Bronchial epithelial cell (primary cell): ENCODE measurements at places on chromosomes 6 and 20.

DNA sequence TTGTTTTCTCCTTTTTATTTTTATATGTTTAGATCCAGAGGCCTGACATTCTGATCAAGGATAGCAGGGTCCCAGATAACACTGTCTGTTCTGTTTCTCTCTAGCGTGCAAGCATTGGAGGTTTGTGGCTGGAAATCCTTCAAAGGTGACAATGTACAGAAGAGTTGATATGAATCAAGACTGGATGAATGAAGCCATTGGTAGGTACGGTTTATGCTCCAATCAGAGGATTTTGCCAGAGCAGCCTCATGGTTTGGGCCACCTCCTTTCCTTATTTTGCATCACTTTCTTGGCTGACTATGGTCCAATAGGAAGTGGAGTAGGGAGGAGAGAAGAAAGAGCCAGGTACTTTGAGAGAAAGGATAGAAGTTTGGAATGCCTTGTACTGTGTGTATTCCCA is 484.8 kb upstream of the JAG1 start:
- DNase-seq: peak; percentile 10

DNA sequence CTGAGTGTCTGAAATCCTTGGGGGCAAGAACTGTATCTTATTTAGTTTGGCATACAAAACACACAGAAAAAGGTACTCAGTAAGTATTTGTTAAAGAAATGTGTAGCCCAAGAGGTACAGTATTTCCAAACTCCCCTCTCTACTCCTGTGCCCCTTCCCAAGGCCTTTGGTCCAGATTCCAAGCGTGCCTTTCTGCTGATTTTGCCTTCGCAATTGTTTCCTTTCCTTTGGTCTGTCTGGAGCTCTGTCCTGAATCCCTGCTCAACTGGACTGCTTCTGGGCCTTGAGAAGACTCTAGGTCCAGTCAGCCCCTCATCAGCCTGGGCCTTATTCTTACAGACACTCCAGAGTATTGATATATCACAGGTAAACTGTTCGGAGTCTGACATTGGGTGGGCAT is 122.2 kb upstream of the SYNCRIP start:
- DNase-seq: no peak

DNA sequence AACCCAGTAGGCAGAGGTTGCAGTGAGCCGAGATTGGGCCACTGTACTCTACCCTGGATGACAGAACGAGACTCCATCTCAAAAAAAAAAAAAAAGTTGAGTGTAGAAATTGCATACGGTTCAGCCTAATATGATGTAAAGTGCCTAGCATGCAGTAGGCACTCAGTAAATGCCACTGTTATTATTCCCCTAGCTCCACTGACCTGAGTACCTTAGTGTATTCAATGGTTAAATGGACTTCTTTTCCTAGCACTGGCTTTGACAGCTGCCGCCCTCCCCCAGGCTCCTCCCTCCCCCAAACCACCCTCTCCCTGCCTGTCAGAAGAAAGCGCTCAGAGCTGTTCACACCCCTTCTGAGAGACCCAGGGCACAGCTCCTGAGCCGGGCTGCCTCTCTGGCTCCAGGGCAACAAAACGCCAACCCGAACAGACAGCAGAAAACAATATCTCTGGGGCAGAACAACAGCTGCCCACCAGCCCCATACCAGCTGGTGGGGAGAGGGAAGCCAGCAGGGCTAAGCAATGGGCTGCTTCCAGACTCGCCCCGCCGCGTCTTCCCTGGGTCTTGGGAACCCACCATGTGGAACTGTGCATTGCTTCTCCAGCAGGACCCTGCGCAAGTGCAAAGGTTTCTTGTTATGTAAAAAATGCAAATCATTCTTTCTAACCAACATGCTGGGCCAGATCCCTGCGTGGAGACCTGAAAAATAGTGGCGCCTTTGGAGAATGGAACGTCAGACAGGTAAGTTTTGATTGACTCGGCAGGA is 4.5 kb downstream of the CPNE5 start:
- no peak for DNase-seq

GRCh38 chr6:161261816-161262215 is 12.0 kb downstream of the AGPAT4 start:
- no peak for DNase-seq

GRCh38 chr20:38982291-38982690 is 20.1 kb downstream of the DHX35 start:
- DNase-seq: no peak

- no peak for DNase-seq
These were observed 1355.1 kb upstream of the CITED2 start for GRCh38 chr6:140729521-140729920.

GRCh38 chr6:21595285-21596144 is 2.0 kb downstream of the SOX4 start:
- no peak for DNase-seq

DNA sequence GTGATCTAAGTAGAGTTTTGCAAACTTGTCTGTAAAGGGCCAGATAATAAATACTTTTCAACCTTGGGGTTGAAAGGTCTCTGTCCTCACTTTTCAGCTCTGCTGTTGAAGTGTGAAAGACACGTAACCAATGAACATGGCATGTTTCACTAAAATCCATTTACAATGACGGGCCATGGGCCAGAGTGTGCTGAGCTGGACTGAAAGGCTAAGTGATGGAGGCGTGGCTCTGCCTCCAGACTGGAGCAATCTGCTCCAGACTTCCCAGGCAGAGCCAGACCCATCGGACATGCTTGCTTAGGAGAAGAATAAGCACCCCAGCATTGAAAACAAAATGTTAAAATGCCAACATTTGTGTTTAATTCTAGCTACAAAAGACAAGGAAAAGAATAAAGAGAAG is 41.4 kb downstream of the SCAND1 start:
- no peak for DNase-seq

- DNase-seq: no peak
These were observed 23.5 kb downstream of the STX7 start for GRCh38 chr6:132489376-132489775.

- no peak for DNase-seq
These were observed 2.5 kb upstream of the RAET1G start for GRCh38 chr6:149925253-149925973.

DNA sequence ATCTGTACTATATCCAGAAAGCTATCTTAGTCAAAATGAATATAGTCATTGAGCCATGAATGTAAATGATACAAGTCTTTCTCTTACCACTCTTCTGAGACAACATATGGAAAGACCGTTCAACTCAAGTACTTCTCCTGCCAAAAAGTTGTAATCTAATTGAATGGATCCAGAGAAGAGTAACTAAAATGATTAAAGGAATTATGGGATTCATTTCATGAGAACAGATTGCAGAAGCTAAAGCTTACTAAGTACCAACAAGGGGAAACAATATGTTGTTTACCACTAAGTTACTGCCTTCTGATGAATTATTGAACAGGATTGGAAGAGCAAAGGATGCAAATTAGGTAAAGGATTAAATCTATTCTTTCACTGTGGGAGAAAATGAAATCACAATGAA is 2.0 kb upstream of the LGSN start:
- no peak for DNase-seq

DNA sequence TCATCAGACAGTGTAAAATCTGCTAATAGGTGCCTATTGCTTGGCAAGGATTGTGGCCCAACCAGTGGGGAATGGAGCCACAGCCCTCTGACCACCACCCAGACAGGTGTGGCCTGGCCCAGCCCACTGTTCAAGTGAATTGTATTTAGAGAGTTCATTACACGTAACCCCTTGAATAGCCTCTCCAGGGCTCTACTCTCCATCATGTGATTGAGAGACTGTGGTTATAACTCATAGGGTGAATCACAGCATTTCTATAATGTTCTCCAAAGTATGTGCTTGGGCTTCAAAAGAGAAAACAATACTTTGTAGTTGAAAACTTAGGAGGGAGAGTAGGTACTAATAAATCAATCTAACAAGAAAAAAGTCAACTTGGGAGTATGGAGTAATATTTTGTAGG is 38.4 kb downstream of the ALDH8A1 start:
- peak; percentile 96 for DNase-seq

GRCh38 chr6:31871046-31871659 is 7.6 kb downstream of the SLC44A4 start:
- DNase-seq: no peak

GRCh38 chr6:26197636-26197932 is 110.4 kb downstream of the HFE start:
- no peak for DNase-seq

DNA sequence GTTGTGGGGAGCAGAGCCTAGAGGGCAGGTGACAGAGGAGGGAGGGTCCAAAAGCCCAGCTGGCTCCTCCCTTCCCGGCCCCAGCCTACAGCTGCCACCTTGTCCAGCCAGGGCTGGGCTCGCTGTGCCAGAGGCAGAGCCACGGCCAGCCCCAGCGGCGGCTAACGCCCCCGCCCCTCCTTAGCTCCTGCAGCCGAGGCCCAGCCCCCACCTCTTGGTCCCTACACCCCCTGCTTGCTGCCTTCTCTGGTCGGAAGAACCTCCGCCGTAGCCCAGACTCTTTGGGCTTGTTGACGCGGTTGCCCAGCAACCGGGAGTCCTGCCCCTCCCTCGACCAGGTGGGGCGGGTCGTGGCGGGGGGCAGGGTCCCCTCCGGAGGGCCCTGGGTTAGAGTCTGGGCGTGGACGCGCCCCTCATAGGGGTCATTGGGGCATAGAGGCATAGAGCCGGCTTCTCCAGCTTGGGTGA is 521 bp upstream of the LKAAEAR1 start:
- DNase-seq: no peak

DNA sequence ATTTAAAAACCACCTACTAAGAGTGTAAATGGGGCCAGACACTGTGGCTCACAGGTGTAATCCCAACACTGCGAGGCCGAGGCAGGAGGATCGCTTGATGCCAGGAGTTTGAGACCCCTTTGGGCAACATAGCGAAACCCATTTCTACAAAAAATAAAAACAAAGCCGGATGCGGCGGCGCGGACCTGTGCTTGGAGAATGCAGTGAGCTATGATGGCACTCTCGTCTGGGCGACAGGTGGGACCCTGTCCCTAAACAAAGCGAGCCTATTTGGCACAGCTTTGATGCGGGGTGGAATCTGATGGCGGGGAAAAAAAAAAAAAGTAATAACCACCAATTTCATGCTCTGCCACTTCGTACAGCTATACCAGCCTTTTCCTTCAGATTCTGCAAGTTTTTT is 1.1 kb downstream of the TCP1 start:
- DNase-seq: no peak

GRCh38 chr6:7106752-7107577 is 796 bp upstream of the RREB1 start:
- no peak for DNase-seq

GRCh38 chr6:110246378-110246777 is 66.2 kb downstream of the CDC40 start:
- DNase-seq: no peak

GRCh38 chr6:15747354-15747883 is 84.6 kb upstream of the DTNBP1 start:
- no peak for DNase-seq

- DNase-seq: no peak
These were observed 5.7 kb downstream of the HCK start for GRCh38 chr20:32057656-32058184.

DNA sequence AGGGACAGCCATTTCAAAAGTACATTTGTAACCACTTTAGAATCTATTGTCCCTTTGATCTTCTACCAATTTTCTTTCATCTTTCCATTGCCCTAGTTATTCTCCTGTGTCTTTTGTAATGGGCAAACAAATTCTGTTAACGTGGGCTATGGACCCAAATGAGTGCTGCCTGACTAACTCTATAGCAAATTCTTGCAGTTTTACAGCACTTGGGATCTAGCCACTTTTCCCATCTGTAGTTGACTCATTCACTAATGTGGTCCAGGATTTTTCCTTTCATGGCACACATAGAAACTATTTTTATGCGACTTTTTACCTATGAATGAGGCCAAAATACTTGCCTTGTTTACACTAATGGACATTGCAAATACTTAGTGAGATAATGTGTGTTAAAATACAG is 52.0 kb downstream of the GRIK2 start:
- DNase-seq: no peak

DNA sequence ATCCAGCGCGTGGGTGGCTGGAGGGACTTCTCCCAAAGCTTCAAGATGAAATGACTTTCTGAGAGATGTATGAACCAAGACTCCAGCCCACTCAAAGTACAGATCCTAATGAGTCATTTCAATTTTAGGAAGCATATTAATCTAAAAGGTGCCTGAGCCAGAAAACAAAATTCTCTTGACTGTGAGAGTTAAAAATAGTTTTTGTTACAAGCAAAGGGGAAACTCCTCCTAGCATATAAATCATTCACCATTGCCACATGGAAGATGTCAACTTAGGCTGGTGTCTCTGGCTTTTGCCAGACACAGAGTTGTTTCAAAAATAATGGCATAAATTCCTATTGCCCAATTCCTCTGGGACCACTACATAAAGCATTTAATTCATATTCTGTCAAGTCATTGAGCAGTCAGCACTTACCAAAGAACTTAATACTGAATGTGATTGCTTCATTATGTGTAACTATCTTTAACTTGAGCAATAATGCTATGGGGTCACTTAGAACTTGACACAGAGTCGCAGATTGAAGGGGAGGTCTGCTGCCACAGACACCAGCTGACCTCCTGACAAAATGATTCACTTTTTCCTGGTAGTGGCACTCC is 280.6 kb downstream of the SLC35F1 start:
- no peak for DNase-seq

DNA sequence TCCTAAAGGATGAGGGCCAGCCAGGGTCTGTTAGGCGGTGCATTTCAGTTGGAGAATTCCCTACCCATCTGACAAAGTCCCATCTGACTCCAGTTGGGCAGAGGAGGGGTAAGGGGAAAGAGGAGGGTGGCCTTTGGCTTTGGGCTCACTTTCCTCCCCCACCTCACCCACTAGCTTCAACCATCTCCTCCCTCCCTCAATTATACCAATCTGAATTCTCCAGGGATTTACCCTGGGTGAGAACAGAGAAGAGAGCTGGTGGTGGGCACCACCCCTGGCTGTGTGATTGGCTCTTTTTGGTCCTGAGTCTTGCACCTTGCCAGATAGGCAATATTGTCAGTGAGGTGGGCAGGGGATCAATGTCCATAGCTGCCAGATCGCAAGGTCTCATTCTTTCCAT is 3.2 kb downstream of the HMGA1 start:
- no peak for DNase-seq
